ENCODE measurements at places on chromosomes 4 and X.

DNA sequence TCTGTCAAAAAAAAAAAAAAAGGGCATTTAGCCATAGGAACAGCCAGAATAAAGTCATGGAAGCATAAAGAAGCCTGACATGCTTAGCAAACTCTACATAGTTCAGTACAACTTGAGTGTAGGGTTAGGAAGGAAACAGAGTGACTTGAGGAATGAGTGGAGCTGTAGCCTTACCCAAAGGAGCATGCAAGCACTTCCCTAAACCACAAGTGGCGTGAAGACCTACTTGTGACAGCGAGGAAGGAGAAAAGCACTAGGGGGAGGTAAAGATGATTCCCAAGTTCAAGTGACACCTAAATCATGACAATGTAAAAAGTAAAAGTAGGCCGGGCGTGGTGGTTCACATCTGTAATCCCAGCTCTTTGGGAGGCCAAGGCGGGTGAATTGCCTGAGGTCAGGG, 21.8 kb upstream of the IQSEC2 start:
- no peak for DNase-seq

DNA sequence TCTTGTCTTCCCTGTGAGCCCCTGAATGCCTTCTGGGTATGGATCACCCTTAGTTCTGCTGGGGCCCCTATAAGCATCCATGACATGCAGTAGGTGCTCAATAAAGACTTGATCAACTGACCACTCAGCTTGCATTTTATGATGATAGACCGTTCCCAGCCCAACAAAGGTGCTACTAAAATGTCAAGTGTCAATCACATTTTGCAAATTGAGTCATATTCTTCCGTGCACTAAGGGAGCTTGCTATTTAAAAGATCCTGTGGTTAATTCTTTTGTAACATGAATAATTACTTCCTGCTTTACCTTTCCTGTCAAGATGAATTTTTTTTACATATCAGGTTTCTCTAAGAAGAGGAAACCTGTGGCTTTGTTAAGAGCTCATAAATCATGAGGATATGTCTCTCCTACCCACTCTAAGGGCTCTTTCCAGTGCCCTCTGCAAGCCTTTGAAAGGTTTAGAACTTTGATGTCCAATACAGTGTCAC, 47.6 kb downstream of the SH3KBP1 start:
- no peak for DNase-seq

DNA sequence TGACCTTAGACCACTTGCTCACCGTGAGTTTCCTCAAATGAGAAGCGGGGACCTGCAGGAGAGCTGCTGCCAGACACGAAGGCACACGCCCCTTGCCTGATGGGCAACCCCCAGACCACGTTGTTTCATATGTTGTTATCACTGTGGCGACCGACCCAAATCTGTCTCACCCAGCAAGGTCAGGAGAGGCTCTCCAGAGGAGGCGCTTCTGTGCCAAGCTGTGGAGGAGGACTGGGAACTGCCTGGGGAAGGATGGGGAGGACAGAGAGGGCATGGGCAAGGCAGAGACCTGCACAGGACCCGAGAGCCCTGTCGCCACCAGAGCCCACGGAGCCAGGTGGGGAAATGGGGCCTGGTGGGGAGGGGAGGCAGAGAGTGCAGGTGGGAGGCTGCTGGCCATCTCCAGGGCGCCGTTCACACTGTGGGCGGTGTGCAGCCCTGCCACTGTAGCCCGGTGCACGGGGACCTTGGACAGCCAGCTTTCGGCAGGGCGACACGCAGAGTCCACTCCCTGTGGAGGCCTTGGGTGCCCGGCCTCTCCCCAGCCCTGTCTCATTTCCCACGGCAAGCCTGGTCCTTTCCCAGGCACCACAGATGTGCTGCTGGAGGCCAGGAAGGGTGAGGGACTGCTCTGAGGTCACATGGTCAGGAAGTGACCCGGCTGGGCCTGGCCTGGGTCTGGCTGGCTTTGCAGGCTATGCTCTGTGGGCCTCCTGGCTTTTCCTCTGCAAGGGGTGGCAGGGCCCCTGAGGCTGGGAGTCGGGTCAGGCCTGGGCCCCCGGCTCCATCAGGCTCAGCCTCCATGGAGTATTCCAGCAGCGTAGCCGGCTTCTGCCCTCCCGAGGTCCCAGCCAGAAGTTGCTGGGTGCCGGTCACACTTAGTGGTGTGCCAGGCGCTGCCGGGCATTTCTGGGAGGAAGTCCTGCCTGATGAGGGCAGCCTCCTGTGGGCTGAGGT, 3.2 kb downstream of the HTRA3 start:
- DNase-seq, result no peak

DNA sequence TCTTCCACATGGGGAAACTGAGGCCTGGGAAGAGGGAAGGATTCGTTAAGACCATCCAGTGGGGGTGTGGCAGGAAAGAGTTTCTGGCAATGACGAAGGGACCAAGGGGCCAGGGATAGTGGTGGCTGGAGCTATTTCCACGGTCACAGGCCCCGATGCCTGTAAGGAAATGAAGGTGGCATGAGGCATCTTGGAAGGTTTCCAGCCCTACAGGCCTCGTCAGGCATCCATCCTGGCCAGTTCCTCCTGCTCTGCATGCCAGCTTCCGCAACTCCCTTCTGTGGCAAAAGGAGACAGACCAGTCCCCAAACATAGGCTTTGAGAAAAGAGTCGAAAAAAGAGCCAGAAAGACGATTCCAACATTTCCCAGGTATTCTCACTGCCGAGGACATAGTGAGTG, 9.2 kb upstream of the C4orf50 start:
- no peak for DNase-seq

- DNase-seq, result no peak
Observed at GRCh38 chrX:77768787-77769186, 17.2 kb downstream of the ATRX start.

GRCh38 chr4:120291541-120291940, 224.9 kb upstream of the MAD2L1 start:
- no peak for DNase-seq

- DNase-seq, result no peak
Observed at GRCh38 chrX:41739871-41740270, 15.9 kb downstream of the GPR82 start.

Data from activated CD4-positive, alpha-beta T cell treated with anti-CD3 and anti-CD28 coated beads for 24 hours (primary cell).